ENCODE measurements at places on chromosomes 1 and 21.
A peak's percentile ranks its signal among the peaks of the same experiment; 100 is the strongest.

- no peak for DNase-seq
These were observed 12.3 kb downstream of the RAB4A start for GRCh38 chr1:229283183-229283611.

DNA sequence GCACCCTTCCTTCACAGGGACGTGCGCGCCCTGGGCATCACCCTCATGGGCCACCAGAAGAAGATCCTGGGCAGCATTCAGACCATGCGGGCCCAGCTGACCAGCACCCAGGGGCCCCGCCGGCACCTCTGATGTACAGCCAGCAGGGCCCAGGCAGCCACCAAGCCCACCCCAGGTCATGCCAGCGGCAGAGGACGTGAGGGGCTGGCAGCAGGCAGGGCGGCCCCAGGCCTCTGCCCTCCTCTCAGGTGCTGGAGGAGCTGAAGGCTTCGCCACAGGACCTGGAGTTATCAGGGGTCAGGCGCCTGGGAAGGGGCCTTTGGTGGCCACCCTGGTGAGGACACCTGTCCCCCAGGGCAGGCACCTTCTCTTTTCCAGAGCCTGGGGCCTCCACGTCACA lies 34.8 kb upstream of the C1QA start:
- no peak for DNase-seq

DNA sequence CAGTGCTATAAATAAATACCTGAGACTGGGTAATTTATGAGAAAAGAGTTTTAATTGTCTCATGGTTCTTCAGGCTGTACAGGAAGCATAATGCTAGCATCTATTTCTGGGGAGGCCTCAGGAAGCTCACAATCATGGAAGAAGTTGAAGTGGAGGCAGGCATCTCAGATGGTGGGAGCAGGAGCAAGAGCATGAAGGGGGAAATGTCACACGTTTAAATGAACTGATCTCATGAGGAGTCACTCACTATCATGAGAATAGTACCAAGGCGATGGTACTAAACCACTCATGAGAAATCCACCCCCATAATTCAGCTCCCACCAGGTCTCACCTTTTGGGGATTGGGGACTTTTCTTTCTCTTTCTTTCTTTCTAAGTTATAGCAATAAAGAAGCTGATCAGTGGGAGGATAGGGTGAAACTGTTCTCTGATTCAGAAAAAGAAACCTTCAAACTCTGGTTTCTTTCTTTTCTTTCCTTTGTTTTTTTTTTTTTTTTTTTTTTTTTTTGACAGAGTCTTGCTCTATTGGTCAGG lies 17.1 kb upstream of the SPAG17 start:
- no peak for DNase-seq

DNA sequence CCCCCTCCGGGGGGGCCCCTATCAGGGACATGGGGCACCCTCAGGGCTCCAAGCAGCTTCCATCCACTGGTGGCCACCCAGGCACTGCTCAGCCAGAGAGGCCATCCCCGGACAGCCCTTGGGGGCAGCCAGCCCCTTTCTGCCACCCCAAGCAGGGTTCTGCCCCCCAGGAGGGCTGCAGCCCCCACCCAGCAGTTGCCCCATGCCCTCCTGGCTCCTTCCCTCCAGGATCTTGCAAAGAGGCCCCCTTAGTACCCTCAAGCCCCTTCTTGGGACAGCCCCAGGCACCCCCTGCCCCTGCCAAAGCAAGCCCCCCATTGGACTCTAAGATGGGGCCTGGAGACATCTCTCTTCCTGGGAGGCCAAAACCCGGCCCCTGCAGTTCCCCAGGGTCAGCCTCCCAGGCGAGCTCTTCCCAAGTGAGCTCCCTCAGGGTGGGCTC lies 34.9 kb downstream of the TRIM11 start:
- DNase-seq: no peak

GRCh38 chr1:156751451-156751756 lies at the start of gene HDGF:
Gene HDGF (minus strand): TSS chr1:156751675. CDS start chr1:156751429, 246 bp downstream.
- DNase-seq: no peak

DNA sequence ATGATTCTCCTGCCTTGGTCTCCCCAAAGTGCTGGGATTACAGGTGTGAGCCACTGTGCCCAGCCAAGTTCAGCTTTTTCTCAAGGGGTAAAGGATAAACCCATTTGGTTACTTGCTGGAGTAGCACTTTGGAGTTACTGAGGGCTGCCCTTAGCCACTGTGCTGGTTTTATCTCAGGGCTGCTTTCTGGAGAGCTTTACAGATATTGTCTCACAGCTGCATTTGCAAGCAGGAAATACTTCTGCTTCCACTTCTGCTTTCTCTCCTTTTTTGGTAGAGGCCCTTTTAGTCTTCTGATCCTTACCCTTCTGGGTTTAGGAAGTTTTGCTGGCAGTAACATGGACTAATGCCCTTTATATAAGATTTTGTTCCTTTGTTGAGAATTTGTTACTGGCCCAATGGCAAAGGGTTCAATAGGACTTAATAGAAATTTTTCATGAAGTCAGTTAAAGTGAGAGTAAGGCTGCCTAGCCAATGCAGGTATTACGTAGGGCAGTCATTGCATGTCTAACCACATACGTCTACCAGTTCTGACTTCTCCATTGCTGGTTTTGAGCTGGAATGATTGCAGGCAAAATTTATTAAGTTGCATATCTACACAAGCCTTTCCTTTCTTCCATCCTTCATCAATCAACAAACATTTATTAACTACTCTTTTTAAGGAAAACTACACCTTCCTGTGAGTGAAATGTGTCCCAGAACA lies 24.4 kb downstream of the CAP1 start:
- no peak for DNase-seq

GRCh38 chr21:18443701-18444100 lies 40.1 kb upstream of the TMPRSS15 start:
- no peak for DNase-seq

DNA sequence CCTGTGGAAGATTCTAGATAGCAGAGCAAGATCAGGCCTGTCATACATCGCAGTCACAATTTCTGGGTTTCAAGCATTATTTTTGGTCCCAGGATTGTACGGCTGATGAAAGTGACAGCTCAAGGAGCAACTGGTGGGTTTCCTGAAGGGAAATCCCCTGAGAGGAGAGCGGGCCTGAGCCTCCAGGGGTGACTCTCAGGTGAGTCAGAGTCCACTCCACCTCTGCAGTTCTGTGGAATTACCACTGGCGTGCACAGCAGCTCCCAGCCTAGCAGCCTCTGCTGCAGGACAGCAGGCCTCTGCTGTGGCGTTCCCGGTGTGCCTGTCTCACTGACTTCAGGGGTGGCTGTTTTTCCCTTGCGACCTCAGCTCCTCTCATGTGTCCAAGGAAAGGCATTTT lies 24.4 kb downstream of the SLC66A1 start:
- peak; percentile 49 for DNase-seq

GRCh38 chr1:117295001-117295400 lies 72.2 kb upstream of the MAN1A2 start:
- DNase-seq: no peak

DNA sequence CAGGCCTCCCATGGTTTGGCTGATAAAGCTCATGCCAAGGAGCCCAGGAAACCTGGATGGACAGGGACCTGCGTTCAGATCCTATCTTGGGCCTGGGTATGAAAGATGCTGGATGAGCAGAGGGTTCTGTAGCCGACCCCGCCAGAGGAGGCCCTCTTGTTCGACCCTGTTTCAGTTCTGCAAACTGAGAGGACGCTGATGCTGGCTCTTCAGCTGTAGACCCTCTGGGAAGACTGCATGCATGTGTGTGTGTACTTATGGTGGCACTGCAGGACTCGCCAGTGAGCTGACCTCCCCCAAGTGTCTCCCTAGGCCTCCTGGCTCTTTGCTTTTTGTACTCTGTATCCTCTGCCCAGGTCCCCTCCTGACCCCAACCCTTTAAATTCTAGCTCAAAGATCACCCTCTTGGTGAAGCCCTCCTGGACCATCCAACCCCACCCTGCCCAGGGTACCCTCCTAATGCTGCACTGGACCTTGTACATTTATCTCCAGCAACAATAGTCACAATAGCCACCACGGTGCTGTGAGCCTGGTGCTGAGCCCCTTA lies 1.6 kb downstream of the EPS8L3 start:
- DNase-seq: no peak

GRCh38 chr1:234388094-234388493 lies 14.8 kb downstream of the COA6 start:
- no peak for DNase-seq

DNA sequence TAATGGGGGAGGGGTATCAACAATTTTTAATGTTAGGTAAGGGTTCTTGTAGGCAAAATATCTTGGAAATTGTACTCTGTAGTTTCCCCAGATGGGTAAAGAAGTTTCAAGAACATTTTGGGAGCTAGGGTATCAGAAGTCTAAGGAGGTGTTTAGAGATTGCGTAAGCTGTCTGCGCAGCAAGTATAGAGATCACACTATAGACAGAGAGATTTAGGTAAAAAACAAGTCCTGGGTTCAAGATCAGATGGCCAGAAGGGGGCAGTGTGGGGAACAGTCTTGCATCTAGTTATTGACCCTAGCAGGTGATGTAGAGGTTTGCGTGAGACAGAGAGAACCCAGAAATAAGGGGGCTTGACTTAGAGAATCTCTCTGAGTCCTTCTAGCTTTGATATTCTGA lies 80.8 kb downstream of the S1PR1 start:
- DNase-seq: no peak

- DNase-seq: no peak
These were observed 17.4 kb upstream of the HNRNPU start for GRCh38 chr1:244881552-244882280.

DNA sequence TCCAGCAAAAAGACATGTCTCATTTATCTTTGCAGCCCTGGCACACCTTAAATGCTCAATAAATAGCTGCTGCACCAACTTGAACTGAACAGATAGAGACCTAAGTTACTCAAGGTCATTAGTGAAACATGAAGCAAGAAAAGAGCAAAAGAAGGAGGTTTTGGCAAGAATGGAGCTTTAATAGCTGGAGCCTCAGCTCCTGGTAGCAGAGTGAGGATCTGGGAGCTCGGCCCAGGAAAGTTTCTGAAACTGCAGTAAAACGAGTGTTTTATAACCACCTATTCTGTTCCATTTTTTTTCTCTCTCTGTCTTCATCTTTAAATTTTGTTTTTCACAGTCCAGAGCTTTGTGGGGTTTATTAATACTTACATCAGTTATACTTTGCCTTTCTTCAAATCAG lies 207.5 kb downstream of the SETD4 start:
- DNase-seq: no peak

DNA sequence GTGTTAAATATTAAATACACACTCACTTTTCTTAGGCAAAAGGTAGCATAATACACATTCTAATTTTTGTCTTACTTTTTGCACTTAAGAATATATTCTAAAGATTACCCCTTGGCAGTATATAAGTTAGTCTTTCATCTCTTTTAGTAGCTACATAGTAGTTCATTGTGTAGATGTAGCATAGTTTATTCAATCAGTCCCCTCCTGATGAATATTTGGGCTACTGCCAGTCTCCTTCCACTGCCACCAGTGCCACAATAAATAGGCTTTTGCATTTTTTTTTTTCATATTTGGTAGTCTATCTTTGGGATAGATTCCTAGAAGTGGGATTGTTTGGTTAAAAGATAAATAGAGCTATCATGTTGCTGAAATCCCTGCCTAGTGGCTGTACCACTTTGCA lies 388.8 kb upstream of the RUNX1 start:
- no peak for DNase-seq

- no peak for DNase-seq
These were observed 7.3 kb downstream of the ADARB1 start for GRCh38 chr21:45081636-45082035.

GRCh38 chr1:154559466-154560044 lies 1.1 kb upstream of the UBE2Q1 start:
- peak; percentile 96 for DNase-seq

GRCh38 chr1:230633469-230633868 lies 8.8 kb upstream of the COG2 start:
- no peak for DNase-seq

- no peak for DNase-seq
These were observed 197.5 kb downstream of the BRINP2 start for GRCh38 chr1:177368255-177368654.

DNA sequence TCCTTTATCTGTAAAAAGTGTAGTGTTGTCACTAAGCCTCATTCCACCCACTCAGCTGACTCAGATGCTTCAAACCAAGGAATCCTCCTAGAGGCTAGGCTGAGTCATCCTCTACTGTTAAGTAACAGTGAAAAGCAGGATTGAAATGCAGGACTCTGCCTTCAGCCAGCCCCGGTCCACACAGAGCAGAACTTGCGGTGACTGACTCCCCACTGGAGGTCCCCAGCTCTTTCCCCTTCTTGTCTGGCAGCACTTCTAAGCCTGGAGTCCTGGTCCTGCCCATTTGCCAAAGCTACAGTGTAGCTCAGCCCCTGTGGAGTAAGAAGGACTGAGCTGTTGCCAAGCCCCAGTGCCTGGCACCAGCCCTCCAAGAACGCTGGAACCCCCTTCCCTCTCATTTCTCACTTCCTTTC lies 1.7 kb downstream of the RAB7B start:
- DNase-seq: peak; percentile 93

DNA sequence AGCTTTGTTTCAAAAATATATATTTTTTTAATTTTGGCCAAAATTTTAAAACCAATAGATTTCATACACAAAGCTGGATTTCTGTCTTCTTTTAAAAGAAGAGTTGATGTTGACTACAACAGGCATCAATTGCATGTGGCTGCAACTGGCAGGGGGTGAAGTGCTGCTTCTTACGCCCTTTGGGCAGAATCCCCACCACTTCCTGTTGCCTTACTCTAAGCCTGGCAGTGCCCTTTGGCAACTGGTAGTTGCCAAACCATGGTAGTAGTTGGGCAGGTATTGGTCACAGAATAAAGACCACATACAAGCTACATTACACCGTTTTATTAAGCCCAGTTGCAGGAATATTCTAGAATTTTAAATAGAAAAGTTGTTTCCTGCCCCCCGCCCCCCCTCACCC lies 17.0 kb downstream of the LAMC2 start:
- DNase-seq: no peak

GRCh38 chr1:115771094-115771846 lies 2.8 kb upstream of the CASQ2 start:
- no peak for DNase-seq

DNA sequence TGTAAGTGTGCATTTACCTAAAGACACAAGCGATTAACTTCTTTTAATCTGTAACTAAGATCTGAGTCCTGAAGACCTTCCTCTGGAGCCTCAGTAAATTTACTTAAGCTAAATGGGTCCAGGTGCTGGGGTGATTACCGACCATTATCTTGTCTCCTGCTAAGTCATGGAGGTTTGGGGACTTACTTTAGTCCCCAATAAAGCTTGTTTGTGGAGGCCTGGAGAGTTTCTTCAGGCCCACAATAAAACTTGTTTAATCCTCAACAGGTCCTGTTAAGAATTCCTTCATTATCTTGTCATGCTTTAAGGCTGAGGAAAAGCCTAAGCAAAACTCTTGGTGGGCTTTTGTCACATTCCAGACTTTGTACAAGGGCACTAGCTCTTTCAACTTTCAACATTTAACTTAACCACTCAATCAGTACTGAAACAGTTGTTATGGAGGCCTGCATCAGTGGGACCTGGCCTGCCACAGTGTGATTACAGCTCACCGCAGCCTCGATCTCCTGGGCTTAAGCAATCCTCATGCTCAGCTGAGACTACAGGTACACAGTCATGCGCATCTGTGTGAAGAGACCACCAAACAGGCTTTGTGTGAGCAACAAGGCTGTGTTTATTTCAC lies 84.0 kb downstream of the FMO4 start:
- DNase-seq: no peak

- DNase-seq: no peak
These were observed 14.2 kb upstream of the WDR47 start for GRCh38 chr1:109056064-109056463.
